ENCODE measurements at places on chromosomes 6 and 20.

- DNase-seq, result no peak
Observed at GRCh38 chr6:129329678-129330077, 380.3 kb downstream of the ARHGAP18 start.

- DNase-seq, result no peak
Observed at GRCh38 chr6:118740372-118740771, 89.0 kb upstream of the CEP85L start.

- DNase-seq, result peak; percentile 42
Observed at GRCh38 chr20:41340327-41341055, at the start of gene LPIN3. Gene LPIN3, plus strand, starts transcription at chr20:41340821. Its CDS starts 4,983 bp downstream, at chr20:41345804.

GRCh38 chr6:2666906-2667575, 83.7 kb downstream of the MYLK4 start:
- no peak for DNase-seq

- no peak for DNase-seq
Observed at GRCh38 chr20:44066645-44067606, 120.1 kb downstream of the JPH2 start.

DNA sequence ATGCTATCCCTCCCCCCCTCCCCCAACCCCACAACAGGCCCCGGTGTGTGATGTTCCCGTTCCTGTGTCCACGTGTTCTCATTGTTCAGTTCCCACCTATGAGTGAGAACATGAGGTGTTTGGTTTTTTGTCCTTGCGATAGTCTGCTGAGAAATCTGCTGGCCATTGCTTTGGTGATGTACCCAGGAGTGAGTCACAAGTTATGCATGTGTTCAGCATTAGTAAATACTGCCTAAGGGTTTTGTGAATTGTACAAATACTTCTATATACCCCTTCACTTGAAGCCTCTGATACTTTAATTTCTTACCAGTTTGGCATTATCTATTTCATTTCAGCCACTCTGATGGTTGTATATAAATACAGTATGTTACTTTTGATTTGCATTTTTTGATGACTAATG, 711.3 kb upstream of the GJE1 start:
- no peak for DNase-seq

DNA sequence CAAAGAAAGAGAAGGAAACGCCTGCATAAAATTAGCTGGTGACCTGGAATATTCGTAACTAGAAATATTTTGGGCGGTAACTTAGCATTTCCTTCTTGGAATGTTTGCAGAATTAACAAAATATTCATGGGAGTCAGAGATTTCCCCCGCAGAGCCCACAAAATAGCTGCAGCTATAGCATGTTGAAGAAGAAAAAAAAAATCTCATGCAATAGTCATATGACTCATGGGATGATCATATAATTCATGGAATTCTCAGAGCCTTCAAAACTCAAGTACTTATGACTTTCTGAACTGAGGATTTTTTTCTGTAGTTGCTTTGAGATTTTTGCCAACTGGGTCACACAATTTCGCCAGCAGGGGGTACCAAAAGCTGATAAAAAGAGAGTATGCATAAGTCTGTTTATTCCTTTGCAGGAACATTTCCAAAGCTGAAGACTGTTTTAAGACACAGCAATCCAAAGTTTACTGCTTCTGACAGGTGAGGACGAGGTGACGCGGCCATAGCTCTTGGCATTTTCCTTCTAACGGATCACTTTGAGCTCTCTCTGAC, 586.0 kb upstream of the CHD6 start:
- no peak for DNase-seq

GRCh38 chr6:114430534-114431124, 87.8 kb upstream of the HS3ST5 start:
- no peak for DNase-seq

DNA sequence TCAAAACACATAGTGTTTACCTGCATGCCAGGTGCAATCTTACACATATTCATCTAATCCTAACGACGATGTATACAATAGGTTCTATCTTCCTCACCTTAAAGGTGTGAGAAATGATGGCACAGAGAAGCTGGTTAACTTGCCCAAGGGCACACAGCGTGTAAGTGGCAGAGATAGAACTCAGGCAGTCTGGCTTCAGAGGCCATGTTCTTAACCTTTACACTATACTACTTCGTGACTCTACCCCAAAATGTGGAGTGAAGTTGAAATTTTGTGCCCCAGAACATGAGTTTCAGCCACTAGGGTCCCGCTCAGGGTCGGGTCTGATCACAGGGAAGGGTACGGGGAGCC, 584 bp downstream of the VPS52 start:
- no peak for DNase-seq

DNA sequence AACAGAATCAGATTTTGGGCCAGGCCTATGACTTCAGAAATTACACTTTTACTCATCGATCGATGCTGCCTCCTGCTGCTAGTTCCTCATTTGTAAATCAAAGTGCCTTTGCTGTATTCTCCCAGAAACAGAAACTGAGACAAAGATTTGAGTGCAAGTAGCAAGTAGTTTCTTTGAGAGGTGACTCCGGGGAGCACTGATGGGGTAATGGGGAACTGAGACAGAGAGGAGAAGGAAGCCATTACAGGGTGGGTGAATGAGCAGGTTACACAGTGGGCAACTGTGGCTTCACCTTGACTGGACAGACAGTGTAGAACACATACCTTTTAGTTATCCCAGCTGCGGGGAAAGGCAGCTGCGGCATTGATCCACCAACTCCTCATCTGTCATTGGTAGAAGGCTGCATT, 9.7 kb upstream of the CD40 start:
- no peak for DNase-seq

DNA sequence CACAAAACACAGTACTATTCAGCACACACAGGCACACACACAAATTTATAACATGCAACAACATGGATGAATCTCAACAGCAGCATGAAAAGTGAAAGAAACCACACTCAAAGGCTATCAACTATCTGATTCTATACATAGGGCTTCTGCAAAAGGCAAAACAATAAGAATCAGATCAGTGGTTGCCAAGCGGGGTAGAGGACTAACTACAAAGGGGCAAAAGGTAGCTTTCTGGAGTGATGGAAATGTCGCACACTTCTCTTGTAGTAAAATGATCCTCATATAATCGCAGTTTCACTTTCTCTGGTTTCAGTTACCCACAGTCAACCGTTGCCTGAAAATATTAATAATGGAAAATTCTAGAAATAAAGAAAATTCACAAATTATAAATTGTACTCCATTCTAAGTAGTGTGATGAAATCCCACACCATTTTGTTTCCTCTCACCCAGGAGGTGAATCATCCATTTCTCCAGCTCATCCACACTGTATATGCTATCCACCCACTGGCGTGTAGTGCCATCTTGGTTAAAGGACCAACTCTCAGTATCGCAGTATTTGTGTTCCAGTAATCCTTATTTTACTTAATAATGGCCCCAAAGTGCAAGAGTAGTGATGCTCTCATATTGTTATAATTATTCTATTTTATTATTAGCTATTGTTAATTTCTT, 12.8 kb upstream of the PLN start:
- no peak for DNase-seq

DNA sequence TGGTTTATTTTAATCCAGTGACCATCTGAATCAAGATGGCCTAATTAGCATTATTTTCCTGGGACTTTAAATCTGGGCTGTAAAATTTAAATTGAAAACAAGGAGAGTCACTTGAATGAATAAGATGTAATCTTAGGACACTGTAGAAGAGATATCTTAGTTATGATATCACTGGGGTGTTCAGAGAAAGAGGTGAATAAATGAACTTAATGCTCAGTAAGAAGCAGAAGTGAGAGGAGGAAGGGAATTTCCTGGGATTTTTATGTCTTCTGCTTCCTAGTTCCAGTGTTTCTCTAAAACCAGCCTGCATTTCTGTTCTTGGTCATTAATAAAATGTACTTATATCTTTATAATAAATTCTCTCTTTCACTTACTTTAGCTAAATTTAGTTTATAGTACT, 136.8 kb upstream of the PTPRK start:
- DNase-seq, result no peak

- DNase-seq, result no peak
Observed at GRCh38 chr6:11212664-11213063, 19.8 kb downstream of the NEDD9 start.

DNA sequence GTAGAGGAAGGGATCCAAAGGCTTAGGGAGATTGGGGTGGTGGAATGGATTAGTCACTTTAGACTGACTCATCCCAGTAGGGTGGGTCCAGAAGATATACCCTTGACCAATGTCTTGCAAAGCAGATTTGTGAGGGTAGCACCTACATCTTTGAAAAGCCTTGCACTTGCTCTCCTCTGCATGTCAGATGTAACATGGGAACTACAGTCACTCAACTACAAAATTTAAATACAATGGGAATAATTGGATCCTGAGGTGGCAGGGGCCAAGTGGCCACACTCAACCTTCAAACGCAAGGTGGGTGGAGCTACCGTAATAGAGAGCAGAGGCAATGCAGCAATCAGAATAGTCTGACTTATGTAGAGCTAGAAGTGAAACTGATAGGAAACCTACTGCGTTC, 71.2 kb downstream of the ME1 start:
- no peak for DNase-seq

DNA sequence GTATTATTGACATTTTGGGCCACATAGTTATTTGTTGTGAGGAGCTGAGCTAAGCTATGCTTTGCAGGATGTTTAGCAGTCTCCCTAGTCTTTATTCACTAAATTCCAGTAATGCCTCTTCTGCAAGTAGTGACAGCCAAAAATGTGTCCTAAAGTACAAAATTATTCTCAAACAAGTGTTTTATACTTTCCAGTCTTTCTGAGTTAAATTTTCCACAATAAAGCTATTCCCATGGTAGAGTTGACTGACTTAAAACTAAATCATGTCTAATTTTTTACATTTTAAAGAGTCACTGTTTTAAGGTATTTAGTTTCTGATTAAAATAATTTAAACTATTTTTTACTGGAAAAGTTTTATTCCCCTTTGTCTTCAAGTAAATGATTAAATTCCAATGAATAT, 717.8 kb upstream of the HS3ST5 start:
- DNase-seq, result no peak

DNA sequence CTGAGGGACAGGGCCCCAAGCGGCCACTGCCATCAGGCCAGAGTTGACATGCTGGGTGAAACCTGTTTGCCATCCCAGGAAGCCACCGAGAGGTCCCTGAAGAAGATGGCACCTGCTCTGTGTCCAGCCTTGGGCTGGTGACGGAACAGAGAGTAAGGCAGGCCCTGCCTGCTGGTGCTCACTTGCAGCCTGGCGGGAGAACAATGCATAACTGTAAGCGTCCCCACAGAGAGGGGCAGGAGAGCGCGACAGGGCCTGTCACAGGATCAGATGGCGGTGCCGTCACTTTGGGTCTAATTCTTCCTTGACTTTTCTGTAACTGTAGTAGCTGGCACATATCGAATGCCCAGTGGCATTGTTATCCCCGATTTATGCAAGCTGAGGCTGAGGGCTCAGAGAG, 29.0 kb upstream of the VSTM2L start:
- no peak for DNase-seq

DNA sequence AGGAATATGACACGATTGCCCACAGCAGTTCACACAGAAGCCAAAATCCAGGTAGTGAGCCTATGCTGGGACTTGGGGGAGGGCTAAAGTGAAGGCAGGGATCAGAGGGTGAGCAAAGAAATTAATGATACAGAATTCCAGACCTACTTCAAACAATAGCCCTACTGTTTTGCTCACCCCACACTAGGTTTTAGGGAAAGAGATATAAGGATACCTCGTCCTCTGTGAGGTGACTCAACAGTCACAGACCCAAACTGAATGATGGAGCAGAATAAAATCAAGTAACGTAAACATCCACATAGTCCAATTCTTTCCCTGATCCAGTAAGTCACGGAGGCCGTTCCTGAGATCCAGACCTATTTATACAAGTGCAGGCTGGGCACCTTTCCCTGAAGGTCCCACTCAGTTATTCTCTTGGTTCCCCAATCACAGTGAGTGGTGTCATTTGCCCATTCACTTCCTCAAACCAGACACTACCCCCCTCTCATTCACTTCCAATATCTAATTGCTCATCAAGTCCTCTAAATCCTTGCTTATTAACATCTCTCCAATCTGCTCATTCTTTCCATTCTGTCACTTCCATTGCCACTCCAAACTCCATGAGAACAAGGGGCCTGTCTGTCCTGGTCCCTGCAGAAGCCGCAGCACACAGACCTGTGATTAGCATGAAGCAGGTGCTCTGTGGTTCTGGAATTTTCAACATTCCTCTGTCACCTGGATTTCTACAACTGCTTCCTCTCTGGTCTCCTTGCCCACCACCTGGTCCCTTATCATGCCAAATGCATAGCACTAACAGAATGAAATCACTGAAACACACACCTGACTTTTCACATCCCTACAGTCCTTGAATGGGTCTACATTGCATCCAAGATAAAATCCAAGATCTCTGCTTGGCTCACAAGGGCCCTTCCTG, 55.9 kb downstream of the ATXN1 start:
- DNase-seq, result no peak

DNA sequence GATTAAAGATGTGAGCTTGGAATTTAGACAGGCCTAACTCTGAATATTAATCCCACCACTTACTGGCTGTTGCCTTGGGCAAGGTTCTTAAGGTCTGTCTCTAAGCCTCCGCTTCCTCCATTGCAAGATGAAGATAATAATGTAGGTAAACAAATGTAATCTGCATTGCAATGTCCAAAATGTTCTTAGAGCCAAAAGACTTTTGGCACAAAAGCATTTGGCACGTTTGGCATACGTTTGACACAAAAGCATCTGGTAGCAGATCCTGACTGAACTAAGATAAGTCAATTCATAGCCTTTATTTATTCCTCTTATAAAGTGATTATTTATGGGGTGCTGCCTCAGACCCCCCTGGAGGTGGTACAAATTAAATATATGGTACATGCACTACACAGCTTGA, 229.9 kb upstream of the STXBP5 start:
- no peak for DNase-seq

DNA sequence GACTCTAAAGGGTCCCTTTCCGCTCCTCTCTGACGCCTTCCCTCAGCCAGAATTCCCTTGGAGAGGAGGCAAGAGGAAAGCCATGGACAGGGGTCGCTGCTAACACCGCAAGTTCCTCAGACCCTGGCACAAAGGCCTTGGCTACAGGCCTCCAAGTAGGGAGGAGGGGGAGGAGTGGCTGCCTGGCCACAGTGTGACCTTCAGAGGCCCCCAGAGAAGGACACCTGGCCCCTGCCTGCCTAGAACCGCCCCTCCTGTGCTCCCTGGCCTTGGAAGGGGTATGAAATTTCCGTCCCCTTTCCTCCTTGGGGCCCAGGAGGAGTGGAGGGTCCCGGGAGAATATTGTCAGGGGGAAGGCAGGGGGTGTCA, 2.7 kb downstream of the VEGFA start:
- peak; percentile 7 for DNase-seq

GRCh38 chr6:12270551-12271230, 19.5 kb upstream of the EDN1 start:
- no peak for DNase-seq

DNA sequence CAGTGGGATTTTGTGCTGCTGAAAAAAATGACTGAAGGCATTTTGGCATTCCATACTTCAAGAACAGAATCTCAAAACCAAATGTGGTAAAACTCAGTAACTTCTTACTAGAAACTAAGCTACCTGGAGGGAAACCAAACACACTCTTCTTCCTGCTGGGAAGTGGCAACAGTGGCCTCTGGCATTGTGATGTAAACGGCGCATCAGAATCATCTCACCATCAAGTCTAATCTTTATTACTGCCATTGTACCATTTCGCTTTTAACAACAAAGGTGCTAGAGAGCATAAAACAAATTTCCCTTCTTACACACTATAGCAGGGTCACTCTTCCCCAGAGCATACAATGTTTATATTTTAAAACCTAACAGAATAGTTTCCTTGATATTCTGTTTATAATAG, 101.6 kb upstream of the CEP162 start:
- no peak for DNase-seq
